ENCODE measurements at places on chromosomes 7 and 10. TPM values are rescaled to one million over a fixed set of nuclear protein-coding genes. Genes with fewer than 3 reads are reported as not detected.
A peak's percentile ranks its signal among the peaks of the same experiment; 100 is the strongest.

- H3K27me3 ChIP-seq: no peaks in the 10 kb centered on the region
- H3K27ac ChIP-seq: no peak overlapping the region
- H3K4me1 ChIP-seq: no peaks in the 10 kb centered on the region
- peaks cover 10% of the 10 kb centered on the region for H3K36me3 ChIP-seq
- H3K4me3 ChIP-seq: no peak overlapping the region
These were observed 134.9 kb downstream of the VTI1A start for GRCh38 chr10:112581921-112582320.

DNA sequence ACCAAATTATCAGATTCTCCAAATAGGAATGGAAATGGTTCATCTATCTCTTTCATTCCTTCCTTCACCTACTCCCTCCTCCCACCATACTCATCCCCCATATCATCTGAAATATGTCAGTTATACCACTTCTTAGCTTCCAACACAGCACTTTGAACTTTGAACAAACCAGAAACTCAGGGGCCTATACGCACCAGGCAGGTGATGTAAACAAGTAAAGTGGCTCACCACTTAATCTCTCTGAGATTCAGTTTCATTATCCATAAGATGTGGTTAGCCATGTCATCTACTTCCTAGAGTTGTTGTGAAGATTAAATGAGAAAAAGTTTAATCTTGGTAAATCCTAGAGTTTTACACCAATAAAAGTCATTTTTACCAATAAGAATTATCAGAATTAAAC, 65.9 kb upstream of the LRRN3 start:
- no peak overlapping the region for H3K4me3 ChIP-seq
- no peaks in the 10 kb centered on the region for H3K27me3 ChIP-seq
- DNase-seq: peak; percentile 70
- H3K36me3 ChIP-seq: peaks cover 27% of the 10 kb centered on the region
- H3K4me1 ChIP-seq: peaks cover 89% of the 10 kb centered on the region

- H3K36me3 ChIP-seq: no peaks in the 10 kb centered on the region
- H3K4me3 ChIP-seq: no peak overlapping the region
- no peak overlapping the region for H3K27ac ChIP-seq
- no peak for DNase-seq
- no peaks in the 10 kb centered on the region for H3K4me1 ChIP-seq
These were observed 455.4 kb upstream of the C7orf33 start for GRCh38 chr7:148135116-148135515.

DNA sequence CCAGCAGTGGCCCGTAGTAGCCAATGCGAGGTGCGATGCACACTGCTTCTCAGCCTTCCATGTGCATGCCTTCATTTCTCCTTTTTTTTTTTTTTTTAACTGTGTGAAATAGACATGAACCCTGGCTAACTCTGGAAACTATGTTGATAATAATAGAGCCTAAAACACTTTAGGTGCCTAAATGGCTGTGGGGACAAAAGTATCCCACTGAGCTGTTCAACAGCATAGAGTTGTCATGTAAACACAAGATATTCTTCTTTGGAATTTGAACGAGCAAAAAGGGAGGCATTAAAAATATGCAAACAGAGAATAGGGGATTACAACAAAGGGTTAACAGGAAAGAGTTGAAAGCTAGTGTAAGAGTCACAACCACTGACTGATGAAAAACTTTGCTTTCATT, 162.1 kb upstream of the NOBOX start:
- peaks cover 11% of the 10 kb centered on the region for H3K36me3 ChIP-seq
- no peak for DNase-seq
- H3K4me3 ChIP-seq: no peak overlapping the region
- no peaks in the 10 kb centered on the region for H3K4me1 ChIP-seq
- no peaks in the 10 kb centered on the region for H3K27me3 ChIP-seq

- H3K36me3 ChIP-seq: no peaks in the 10 kb centered on the region
- no peak overlapping the region for H3K4me3 ChIP-seq
- peak; percentile 1 for DNase-seq
These were observed 29.1 kb downstream of the GPRIN2 start for GRCh38 chr10:46527241-46527811.

GRCh38 chr10:31657434-31657872, 271.2 kb downstream of the ARHGAP12 start:
- H3K36me3 ChIP-seq: no peaks in the 10 kb centered on the region
- peaks cover 6% of the 10 kb centered on the region for H3K27me3 ChIP-seq
- H3K27ac ChIP-seq: no peak overlapping the region
- no peaks in the 10 kb centered on the region for H3K4me1 ChIP-seq

DNA sequence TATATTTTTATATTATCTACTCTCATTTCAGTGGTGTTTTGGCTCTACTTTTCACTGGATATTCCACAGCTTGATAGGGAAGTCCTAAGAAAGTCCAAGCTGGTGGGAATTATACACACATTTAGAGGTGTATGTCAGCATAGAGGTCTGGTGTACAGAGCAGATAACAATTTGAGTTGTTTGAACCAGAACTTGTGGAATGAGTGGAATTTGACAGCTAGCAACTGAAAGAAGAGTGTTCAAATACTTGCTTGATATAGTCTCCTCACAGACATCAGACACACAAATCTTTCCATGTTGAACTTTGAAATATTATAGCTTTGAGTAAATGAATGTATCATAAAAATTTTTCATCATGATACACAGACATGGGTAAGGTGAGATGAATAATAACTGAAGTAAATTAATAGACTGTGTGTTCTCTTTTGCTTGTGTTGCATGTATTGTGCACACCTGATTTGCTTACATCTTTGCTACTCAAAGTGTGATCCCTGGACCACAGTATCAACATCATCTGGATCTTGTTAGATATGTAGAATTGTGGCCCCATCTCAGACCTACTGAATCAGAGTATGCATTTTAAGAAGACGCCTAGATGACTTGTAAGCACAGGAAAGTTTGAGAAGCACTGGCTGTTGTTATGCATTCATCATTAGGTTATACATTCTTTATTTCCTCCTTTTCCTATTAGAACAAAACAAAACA, 91.5 kb downstream of the ABCA13 start:
- no peaks in the 10 kb centered on the region for H3K4me1 ChIP-seq
- H3K27ac ChIP-seq: no peak overlapping the region
- no peaks in the 10 kb centered on the region for H3K36me3 ChIP-seq
- H3K4me3 ChIP-seq: no peak overlapping the region
- H3K27me3 ChIP-seq: peaks cover 3% of the 10 kb centered on the region

ENO4 gene
- not detected for total RNA-seq

MUC3A gene
- total RNA-seq: not detected

PPP1R17 gene
- total RNA-seq: not detected

ASL gene
- 19.4 TPM for total RNA-seq

Data from activated CD8-positive, alpha-beta T cell treated with anti-CD3 and anti-CD28 coated beads for 36 hours (primary cell).